ENCODE measurements at places on chromosomes 2 and 18.

- no peak for DNase-seq
Measured at GRCh38 chr2:57558312-57558711, 488.3 kb upstream of the VRK2 start.

DNA sequence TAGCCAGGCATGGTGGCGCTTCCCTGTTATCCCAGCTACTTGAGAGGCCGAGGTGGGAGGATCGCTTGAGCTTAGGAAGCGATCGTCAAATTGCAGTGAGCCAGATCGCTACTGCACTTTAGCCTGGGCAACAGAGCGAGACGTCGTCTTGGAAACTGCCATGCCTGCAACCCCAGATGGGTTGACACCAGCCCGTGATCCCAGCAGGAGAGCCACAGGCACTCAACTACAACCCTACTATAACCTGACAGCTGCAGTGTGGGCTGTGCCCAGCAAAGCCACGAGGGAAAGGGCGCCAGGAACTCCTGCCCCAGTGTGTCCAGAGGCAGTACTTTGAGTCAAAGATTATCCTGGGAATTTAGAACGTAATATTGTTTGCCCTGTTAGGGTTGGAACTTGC is 85.6 kb downstream of the SS18 start:
- DNase-seq: no peak

DNA sequence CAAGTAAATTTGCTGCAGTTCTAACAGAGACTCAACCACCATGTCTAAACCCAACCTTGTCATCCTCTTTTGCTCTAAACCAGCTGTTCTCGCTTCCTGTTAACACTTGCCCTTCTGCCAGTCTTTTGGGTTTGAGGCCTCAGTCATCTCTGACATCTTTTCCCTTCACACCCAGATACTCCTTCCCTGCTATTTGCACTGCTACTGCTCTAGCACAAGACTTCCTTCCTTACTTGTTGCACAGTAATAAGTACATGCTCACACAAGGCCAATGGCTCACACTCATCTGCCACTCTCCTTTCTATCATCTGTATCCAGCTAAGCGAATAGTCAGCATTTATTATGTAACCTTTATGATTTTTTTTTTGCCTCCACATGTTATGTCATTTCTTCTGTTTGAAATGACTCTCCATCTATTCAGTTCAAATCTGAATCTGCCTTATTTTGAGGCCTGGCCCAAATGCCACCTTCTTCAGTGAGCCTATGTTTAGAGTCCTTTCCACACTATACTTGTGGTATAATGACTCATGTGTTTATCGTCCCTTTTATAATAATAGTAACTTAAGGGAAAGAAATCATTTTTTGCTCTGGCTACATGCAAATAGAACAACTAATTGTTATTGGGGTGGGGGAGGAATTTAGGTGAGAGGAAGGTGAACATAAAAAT is 22.5 kb upstream of the CDKL4 start:
- DNase-seq: no peak

DNA sequence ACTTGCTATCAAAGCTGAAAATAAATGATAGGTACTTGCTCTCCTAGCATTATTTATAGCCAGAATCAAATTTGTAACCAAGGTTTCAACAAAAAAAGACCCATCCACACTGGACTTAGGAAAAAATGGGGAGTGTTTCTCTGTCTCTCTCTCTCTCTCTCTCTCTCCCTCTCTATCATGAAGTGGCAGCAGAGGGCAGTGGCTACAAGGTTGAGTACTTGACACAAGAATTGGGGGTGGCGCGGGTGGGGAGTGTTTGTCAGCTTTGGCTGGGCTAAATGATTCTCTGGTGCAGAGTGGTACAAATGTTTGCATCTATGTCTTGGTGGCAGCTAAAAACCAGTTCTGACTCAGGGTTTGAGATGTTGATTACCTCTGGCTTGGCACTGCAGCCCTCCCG is 85.0 kb downstream of the RBM43 start:
- DNase-seq: no peak
